Dermis microvascular lymphatic vessel endothelial cell (primary cell): ENCODE measurements at places on chromosomes 7 and 10.

- DNase-seq, result no peak
Observed at GRCh38 chr10:93334901-93335327, 147.2 kb downstream of the MYOF start.

- DNase-seq, result no peak
Observed at GRCh38 chr10:110512461-110513187, 14.9 kb downstream of the DUSP5 start.

DNA sequence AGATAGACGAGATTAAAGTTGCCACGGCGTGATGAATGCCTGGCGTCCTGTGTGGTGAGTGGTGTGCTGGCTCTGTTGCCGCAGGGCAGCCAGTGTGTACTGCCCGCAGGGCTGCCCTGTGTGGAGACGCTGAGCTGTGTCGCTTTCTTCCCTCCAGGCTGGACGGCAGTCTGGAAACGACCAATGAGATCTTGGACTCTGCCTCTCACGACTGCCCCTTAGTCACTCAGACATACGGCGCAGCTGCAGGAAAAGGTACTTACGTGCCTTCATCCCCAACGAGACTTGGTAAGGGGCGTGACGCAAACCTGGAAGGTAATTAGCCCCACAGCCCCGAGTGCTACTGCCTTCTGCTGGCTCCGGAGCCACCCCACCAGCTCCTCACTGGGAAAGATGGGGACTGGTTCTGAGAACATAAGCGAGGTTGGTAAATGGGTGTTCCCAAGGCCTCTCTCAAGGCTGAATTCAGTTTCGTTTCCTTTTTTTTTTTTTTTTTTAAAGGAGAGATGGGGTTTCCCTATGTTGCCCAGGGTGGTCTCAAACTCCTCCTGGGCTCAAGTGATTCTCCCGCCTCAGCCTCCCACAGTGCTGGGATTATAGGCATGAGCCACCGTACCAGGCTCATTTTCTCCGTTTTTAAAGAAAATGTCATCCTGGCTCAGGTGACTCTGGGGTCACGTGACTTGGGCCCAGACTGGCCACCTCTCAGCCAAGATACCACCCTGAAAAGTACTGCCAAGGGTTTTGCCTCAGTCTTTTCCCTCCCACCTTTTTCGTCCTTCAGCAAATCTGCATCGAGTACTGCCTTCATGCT, 39.6 kb downstream of the WIPI2 start:
- DNase-seq, result no peak

GRCh38 chr7:46577394-46577793, 656.3 kb upstream of the IGFBP3 start:
- DNase-seq, result no peak

GRCh38 chr10:48879451-48879850, 60.2 kb downstream of the LRRC18 start:
- DNase-seq, result no peak

DNA sequence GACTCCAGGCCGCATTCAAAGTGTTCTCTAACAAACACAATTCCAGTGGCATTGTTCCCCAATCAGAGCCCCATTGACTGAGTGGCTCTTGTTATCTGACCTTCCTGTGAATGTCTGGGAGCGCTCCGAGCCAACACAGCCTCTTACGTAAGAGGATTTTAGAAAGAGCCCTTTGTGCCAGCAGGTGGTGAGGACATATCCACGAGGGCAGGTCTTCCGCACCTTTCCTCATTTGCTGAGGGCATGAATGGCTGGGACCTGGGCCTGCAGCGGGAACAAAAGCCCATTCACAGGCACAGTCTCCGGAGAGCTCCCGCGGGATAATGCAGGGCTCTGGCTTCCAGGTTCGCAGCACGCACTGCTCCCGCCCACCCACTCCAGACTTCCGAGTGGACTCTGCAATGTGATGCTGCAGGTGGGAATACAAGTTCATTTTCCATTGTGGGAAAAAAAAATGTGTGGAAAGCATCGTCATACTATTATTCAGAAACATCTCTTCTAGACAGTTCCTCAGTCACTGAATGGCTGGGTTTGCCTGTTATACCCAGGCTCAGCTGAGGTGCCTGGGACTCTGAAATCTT, 295.0 kb upstream of the IGFBP3 start:
- no peak for DNase-seq

DNA sequence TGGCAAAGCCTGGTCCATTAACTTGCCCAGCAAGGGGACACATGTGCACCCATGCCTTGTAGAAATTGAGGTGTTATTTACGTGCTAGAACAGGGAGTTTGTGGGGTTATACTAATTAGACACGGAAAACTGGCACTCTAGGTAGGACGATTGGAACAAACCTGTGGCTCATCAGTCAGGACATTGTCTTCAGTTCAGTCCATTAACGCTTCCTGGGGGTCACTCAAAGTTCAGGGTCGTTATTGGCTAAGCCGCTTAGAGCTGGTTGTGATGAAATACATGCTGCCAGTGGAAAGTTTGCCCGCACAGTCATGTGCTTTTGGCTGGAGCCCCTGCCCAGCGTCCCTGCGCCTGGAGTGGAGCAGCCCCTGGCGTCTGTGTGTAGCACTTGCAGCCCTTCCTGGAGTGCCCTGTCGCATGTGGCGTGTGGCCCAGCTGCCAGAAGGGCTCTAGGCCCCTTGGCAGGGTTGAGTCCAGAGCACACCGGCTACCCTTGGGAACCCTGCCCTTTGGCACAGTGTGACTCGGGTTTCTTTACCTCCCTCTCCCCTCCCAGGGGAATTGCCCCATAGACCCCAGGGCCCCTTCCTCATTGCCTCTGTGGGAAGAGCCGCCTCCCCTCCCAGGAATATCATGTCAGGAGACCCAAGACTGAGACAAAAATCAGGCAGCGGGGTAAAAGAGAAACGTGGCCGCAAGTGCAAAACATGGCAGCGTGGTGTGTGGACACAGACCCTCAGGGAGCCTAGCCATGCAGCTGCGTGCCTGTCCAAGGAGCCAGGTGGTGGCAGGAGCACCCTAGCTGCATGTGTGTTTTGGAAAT, 9.8 kb downstream of the ZNF775 start:
- DNase-seq, result peak; percentile 80

DNA sequence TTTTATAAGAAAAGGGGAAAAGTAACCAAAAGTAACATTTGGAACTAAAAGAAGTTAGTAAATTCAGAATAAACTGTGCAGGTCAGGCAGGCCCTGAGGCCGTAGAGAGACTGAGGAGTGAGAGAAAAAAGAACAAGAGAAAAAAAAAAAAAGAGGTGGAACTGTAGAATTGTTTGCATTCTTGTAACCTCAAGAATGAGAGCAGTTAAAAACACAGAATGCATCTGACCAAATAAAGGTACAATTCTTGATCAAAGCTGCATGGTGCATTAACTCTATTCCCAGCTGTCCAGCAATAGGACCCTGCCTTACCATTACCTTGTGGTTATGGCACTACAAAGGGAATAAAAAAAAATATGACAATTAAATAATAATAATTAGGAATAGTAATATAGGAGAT, 170.1 kb upstream of the SEMA3A start:
- DNase-seq, result no peak

GRCh38 chr7:125355899-125356298, 426.3 kb upstream of the POT1 start:
- peak; percentile 96 for DNase-seq

DNA sequence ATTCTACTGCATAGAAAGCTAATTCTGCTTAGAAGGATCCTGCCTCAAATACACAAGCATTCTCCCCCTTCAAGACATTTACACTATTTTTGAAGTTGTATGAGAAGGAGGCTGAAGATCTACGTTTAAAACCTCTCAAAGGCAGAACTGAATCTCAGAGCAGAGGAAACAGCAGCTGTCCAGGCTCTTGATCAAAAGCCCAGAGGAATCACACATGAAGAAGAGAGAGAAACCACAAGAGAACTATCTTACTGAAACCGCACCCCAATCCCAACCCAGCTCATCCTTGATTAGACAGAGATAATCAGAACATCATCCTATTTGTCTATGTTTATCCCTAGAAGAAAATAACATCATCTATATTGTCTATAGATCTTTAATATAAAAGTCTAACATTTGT, 2.2 kb upstream of the DNAJC1 start:
- no peak for DNase-seq

- DNase-seq, result no peak
Observed at GRCh38 chr7:24966802-24967201, 13.2 kb downstream of the OSBPL3 start.

GRCh38 chr7:77746824-77747165, 50.5 kb downstream of the RSBN1L start:
- no peak for DNase-seq
